ENCODE measurements at places on chromosomes 1 and 21. TPM values are rescaled to one million over a fixed set of nuclear protein-coding genes. Genes with fewer than 3 reads are reported as not detected.

ZBTB8B gene
- 2.7 TPM for total RNA-seq

TNNI3K gene
- 0.07 TPM for total RNA-seq

TDRD10 gene
- 0.09 TPM for total RNA-seq

LCE2C gene
- not detected for total RNA-seq

LCE3D gene
- not detected for total RNA-seq

ITGB2 gene
- 1.5 TPM for total RNA-seq

ATP1A4 gene
- total RNA-seq: 0.55 TPM

PDZK1IP1 gene
- not detected for total RNA-seq

SPATA46 gene
- not detected for total RNA-seq

MSH4 gene
- total RNA-seq: 0.30 TPM

GRHL3 gene
- total RNA-seq: 1.5 TPM

Measured in WTC11 (cell line).